ENCODE measurements at places on chromosomes 11 and 22.

GRCh38 chr22:23598805-23599518 is 18.9 kb upstream of the IGLL1 start:
- DNase-seq: no peak

GRCh38 chr11:77233011-77233410 is 68.5 kb downstream of the GDPD4 start:
- DNase-seq: no peak

GRCh38 chr22:21612858-21613257 is 17.0 kb downstream of the YDJC start:
- DNase-seq: no peak

- no peak for DNase-seq
Observed at GRCh38 chr11:118746988-118747585, 43.9 kb downstream of the DDX6 start.

GRCh38 chr22:30249049-30250038 is 2.8 kb upstream of the LIF start:
- DNase-seq: no peak

GRCh38 chr11:112583261-112583893 is 322.7 kb upstream of the PLET1 start:
- DNase-seq: no peak

GRCh38 chr11:57698843-57699365 is 13.1 kb downstream of the MED19 start:
- no peak for DNase-seq

- peak; percentile 98 for DNase-seq
Observed at GRCh38 chr11:67630228-67630942, 648 bp upstream of the NUDT8 start.

DNA sequence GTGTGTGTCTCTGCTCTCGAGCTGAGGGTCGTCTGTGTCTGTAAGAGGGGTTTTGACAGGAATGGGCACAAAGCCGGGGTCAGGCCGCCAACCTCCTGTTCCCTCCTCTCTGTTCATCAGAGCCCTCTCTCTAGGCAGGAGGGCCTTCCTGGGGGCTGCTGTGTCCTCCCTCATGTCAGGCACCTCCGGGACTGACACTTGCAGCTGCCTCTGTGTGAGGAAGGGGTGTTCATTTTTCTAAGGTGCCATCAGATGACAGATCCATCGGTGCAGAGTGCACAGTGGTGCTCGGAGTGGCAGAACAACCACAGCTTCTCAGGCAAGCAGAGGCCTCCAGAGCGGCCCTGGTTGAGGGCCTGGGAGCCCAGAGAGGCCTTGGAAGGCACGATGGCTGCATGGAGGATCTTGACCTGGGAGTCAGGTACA is 265.4 kb upstream of the B3GAT1 start:
- no peak for DNase-seq

Measured in activated effector memory CD4-positive, alpha-beta T cell treated with anti-CD3 and anti-CD28 coated beads, Interleukin-2, amount 50 U/mL, for 16 hours (primary cell).